AG09319 (cell line): ENCODE measurements at places on chromosomes 11 and 22.

GRCh38 chr22:47839595-47840227, 1077.3 kb downstream of the TBC1D22A start:
- no peak for DNase-seq

- DNase-seq: no peak
These were observed 57.2 kb downstream of the SBF1 start for GRCh38 chr22:50417411-50418210.

DNA sequence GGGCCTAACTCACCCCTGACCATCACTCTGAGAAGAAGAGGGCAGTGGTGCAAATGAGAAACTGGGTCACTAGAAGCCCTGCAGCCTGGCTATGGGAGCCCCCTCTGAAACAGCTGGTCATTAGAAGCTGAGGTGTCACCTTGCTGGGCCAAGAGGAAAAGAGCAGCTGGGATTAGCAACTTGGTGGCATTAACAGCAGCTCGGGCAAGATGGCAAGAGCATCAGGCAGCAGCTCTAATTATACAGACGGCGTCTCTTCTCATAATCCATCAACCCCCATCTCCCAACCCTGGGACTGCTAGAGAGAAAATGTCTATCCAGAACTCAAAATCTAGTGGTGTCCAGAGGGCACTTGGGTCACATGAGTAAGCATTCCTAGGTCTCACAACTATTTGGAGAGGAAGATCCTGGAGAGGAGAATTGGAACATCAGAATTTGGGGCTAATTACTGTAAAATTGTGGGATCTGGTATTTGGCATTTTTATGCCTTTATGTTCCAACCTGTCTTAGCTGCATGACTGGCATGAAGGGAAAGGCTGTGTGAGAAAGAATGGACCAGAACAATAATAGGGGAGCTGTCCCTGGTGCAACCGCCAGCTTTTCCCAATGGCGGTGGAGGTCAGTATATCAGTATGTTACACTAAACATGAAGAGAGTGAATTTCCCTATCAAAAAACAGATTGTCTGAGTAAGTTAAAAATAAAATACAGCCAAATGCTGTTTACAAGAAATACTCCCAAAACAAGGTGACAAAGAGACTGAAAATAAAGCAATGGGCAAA, 7.6 kb upstream of the LMO1 start:
- no peak for DNase-seq

DNA sequence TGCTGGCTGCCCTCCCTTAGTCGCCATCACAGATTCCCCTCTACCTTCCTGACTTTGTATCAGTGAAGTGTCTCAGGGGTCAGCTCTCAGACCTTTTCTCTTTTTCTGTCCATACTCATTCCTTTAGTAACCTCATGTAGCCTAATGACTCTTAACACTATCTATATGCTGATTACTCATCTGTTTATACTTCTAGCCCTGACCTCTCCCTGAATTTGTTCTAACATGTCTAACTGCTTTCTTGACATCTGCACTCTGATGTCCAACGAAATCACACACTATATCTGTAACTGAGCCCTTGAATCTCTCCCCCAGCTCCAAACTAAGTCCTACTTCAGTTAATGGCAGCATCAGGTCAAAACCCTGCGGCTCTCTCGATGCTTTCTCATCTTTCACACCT, 135.8 kb upstream of the TIMP3 start:
- no peak for DNase-seq

DNA sequence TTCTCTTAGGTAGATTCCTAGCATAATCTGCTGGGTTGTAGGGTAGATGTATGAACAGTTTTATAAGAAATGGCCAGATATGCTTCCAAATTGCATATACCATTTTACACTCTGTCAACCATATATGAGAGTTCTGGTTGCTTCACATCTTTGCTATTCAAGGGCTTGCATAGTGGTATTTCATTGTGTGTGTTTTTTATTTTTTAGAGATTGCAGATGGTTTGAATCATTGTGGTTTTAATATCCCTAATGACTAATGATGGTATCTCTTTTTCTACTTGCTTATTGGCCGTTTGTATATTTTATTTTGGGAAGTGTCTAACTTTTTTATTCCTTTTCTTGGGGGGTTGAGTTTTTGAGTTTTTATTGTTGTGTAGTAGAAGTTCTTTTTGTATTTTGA, 26.9 kb downstream of the RNF214 start:
- DNase-seq: no peak

- no peak for DNase-seq
These were observed 21.9 kb upstream of the PPP2R1B start for GRCh38 chr11:111788051-111788450.

DNA sequence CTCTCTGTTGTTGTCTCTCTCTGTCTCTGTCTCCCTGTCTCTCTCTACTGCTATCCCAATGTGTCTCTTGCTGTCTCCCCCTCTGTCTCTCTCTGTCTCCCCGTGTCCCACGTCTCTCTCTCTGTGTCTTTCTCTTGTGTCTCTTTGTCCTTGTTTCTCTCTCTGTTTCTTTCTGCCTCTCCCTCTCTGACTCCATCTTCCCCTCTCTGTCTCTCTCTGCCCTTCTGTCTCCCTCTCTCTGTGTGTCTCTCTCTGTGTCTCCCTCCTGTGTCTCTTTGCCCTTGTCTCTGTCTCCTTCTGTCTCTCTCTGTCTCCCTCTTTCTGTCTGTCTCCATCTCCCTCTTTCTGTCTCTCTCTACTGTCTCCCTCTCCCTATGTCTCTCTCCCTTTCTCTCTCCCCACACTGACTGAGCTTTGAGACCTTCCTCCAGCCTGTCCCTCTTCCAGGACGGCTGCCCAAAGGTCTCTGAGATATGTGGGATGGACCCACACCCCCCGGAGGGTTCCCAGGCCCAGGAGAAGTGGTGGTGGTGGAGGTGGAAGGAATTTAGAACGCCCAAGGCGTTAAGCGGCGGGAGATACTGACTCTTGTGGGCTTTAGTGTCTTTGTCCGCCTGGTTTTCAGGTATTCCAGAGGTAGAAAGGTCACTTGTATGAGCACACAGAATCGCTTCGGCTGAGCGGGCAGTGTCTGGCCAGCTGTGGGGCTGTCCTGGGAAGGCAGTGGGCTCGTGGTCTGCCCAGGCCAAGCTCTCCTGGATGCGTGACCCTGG, 65.5 kb upstream of the CCND1 start:
- no peak for DNase-seq

DNA sequence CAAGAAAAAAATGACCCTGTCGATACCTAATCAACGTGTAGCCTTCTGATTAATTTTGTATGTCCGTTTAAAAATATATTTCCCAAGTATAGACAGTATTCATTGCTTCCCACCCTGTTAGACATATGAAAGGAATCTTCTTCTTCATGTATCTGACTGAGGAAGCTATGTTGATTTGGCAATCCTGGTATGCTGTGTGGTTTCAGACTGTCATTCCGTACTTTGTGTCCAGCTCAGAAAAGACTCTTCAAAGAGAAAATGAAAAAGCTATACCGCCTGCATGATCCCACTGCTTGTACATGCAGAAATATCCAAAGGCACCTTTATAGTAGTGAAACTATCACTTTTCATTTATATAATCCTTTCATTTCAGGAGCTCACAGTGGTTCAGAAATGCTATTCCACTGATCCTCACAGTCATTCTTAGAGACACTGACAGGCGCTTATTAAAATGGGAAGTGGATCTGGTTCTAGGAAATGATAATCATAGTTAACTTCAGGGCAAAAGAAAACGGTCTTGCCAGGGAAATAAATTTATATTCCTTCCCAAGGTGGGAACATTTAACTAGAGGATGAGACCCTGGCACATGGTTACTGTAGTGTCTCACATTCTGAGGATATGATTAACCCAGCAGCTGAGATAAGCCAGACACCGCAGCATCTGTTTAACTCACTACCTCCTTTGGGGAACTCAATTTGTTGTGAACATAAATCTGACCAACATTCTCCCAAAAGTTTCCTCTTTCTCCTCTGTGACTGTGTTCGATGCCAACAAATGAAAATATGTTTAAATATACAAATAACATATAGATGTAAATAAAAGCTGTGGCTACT, 599.2 kb upstream of the LUZP2 start:
- peak; percentile 10 for DNase-seq

- DNase-seq: no peak
These were observed 40.4 kb downstream of the AMPD3 start for GRCh38 chr11:10495464-10495786.

DNA sequence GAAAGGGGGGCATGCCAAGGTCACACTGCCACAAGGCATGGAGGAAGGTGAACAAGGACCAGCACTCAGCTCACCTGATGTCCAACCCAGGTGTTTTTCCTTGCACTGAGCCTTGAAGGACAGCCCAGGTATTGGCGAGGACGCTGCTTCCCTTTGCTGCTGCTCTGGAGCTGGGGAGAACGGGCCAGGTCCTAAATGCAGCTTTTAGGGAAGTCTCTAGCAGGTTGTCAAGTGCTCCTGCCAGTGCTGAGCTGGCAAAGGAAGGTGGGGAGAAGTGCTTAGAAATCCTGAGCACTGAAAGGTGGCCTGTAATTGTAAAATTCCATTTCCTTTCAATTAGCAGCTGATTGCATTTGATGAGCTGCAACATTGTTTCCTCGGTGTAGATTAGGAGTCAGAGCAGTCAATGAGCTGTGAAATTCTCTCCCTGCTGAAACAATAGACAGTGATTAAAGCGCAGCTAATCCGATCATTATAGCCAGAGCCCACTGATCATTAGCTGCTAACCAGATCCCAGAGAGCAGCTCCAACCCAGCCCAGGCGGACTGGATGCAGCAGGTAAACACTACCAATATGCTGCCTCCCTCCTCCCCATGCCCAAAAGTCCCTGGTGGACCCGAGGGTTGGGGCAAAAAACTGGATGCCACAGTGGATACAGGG, 507.6 kb downstream of the INSC start:
- DNase-seq: no peak

DNA sequence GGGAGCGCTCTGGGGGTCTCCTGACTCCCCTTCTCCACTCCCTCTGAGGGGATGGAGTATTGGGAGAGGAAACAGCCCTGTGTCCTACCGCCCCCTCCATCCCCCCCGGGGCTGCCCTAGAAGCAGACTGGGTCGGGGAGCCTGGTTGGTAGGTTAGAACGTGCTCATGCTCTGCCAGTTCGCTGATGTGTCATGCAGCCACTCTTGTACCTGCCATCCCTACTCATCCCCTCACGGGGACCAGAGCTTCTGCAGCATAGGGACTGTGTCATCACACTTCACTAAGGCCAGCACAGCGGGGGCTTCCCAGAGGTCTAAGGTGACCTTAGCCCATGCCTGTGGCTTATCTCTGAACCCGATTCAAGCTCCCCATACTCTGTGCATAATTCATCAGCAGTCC, 4.7 kb downstream of the KCNJ1 start:
- no peak for DNase-seq

- no peak for DNase-seq
These were observed 32.4 kb downstream of the KCNQ1 start for GRCh38 chr11:2477254-2477653.

- no peak for DNase-seq
These were observed 147.2 kb downstream of the TRPC6 start for GRCh38 chr11:101436511-101437142.

GRCh38 chr22:38345782-38346181, 28.5 kb upstream of the CSNK1E start:
- no peak for DNase-seq

DNA sequence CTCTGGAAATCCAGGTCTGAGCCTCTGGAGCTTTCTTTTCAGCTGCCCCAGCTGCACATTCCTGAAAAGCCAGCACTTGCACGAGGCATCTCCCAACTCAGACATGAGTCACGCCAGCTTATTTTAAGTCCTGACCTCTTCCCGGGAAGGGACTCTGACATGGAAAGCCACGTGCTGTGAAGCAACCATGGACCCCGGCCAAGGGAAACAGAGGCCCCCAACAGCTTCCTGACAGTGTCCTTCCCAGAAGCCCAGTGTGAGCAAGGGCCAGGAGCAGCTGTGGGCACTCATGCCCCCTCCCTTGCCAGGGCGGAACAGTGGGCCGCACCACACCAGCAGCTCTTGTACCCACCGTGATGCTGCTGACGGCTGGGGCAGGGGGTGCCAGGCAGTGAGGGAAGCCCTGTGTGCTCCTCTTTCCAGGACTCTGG, 118.8 kb upstream of the CADM1 start:
- DNase-seq: peak; percentile 74

DNA sequence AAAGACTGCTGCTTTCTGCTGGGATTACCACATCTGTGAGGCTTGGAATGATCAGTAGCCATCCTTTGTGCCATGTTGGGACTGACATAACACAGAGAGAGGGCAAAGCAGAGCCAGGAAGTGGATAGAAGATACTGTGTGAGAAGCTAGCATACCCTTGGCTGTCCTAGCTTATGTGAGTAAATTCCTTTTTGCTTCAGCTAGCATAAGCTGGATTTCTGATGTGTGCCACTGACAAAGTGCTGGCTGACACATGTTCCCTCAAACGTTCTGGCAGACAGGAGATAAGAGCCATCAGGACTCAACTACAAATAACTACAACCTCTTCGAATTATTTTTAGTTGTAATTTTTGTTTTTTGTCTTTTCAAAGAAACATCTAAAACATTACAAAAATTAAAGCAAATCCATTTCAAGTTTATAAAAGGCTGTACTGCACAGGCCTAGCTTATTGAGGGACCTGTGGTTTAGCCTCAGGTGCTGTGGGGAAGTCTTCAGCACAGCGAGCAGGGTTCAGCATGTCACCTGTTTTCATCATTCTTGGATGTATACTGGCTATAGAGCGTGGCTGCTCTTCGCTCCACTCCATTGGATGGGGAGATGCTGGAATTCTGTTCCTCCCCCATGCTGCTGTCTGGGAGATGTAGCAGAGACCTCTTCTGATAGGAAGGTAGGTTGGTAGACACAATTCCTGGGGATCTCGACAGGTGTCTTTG, 120.9 kb downstream of the SWAP70 start:
- no peak for DNase-seq

GRCh38 chr11:69930081-69931059, 111.2 kb upstream of the FGF3 start:
- no peak for DNase-seq

DNA sequence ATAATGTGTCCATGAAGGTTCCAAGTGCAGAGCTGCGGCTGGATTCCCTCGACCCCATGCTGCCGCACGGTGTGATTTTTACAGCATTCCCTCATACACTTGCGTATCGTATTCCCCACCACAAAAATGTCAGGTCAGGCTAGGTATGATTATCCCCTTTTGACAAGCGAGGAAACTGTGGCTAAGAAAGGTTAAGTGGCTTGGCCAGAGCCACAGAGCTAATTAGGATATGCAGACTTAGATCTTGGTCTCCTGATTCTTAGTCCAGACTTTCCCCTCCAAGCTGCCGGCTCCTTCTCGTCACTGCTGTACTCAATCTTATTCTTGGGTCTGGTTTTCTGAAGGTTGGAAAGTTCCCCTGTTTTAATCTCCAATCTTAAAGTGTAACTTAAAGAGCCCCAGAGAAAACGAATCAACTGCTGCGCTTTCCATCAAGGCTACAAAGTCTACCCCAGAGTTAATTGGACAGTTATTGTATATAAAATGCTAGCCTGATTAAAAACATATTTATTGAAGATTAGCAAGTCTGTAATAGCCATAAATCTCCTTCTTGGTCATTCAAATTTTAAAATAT, 176.6 kb downstream of the ADAMTS15 start:
- no peak for DNase-seq
